ENCODE measurements at places on chromosomes 6 and 20. TPM values are rescaled to one million over a fixed set of nuclear protein-coding genes. Genes with fewer than 3 reads are reported as not detected.

MDFI gene
- 1.6 TPM for total RNA-seq

CDC40 gene
- total RNA-seq = 17.7 TPM

JAG1 gene
- 170 TPM for total RNA-seq

DNA sequence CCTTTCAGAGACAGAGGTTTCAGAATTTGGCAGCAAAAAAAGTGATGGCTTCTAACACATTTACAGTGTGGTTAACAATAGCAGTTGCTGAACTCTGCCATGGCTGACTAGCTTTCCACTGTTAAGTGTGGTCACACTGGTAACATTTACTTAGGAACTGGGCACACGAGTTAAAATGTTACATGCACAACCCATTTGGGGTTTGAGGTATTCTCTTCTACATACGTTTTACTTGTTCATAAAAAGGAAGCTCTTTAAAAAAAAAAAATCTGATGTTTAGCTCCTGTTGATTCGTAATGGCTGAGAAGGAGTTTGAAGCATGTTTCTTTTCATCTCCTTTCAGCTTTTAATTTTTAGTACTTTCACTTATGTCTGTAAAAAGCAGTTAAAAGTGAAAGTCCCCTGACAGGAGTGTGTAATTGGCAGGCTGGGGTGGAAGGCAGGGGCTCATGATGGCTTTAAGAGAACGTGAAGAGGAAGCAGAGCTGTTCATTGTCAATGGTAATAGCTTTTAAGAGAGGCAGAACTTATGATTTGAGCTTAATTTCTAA is 245.9 kb downstream of the FARS2 start:
- DNase-seq = no peak

DNA sequence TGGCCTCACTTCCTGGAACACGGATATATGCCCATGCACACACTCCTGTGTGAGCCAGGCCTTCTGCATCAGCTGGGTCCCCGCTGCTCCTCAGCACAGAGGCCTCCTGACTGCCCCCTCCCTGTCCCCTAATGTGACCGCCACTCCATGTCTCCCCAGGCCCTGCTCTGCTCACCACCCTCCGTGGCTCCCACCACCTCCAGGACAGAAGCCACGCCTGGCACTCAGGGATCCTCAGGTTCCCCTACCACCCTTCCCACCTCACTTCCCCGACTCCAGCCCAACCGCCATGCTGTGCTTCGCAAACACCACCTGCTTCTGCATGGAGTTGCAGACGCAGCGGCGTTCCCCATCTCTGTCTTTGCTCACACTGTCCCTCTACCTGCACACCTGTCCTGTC is 4.3 kb upstream of the SRC start:
- no peak for DNase-seq

DNA sequence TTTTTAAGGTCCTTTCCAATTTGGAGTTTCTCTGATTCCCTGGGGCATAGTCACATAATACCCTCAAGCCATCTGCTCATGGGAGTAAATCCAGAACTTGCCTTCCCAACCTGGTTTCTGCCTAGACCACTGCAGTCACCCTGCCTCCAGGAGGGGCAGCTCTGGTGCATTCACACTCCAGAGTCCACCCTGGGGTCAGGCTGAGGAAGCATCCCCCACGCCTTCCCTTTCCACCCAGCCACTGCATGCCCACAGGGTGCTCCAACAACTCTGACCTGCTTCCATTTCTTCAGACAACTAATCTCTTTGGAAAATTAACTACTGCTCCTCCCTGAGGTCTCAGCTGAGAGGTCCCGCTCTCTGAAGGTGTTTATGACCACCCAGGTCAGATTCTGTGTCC is 211.4 kb upstream of the RIN2 start:
- DNase-seq = no peak

DNA sequence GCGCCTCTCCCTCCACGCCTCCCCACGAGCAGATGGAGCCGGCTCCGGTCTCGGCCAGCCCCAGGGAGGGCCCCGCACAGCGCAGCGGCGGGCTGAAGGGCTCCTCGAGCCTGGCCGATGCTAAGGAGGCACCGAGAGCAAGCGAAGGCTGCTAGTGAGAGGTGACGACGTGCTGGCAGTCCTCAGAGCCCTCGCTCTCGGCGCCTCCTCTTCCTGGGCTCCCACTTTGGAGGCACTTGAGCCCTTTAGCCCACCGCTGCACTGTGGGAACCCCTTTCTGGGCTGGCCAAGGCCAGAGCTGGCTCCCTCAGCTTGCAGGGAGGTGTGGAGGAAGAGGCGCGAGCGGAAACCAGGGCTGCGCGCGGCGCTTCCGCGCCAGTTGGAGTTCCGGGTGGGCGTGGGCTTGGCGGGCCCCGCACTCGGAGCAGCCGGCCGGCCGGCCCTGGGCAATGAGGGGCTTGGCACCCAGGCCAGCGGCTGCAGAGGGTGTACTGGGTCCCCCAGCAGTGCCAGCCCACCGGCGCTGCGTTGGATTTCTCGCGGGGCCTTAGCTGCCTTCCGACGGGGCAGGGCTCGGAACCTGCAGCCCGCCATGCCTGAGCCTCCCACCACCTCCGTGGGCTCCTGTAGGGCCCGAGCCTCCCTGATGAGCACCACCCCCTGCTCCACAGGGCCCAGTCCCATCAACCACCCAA is 2.5 kb upstream of the TMEM14C start:
- DNase-seq = peak; percentile 63

- no peak for DNase-seq
These were observed 89.1 kb upstream of the SLC35F1 start for GRCh38 chr6:117817992-117818391.
